ENCODE measurements at places on chromosomes 2 and 18. TPM values are rescaled to one million over a fixed set of nuclear protein-coding genes. Genes with fewer than 3 reads are reported as not detected.

The SEPTIN10 gene
- total RNA-seq = 110 TPM

The ZFP36L2 gene
- total RNA-seq = 7.1 TPM

The EIF5B gene
- 28.1 TPM for total RNA-seq

The FEV gene
- total RNA-seq = not detected

Measured in uterine smooth muscle cell (primary cell).